ENCODE measurements at places on chromosomes 1 and 21. TPM values are rescaled to one million over a fixed set of nuclear protein-coding genes. Genes with fewer than 3 reads are reported as not detected.

DNA sequence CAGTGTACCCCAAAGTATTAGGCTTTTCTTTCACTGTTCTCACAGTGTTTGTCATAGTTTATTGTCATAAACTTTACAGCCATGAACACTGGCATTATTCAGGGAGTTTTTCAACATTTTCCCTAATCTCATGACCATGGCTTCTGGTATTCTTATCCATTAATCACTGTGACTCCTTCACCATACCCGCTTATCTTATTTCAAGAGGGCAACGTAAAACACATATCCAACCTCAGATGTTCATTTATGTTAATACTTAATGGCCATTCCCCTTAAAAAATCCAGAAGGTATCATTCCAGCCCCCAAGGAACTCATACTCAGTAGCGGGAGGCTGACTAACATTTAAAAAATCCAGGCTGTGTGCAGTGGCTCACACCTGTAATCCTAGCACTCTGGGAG lies 78.5 kb upstream of the RGS4 start:
- no peaks in the 10 kb centered on the region for H3K4me1 ChIP-seq
- no peaks in the 10 kb centered on the region for H3K36me3 ChIP-seq
- H3K4me3 ChIP-seq = no peak overlapping the region
- no peak overlapping the region for H3K27ac ChIP-seq
- H3K27me3 ChIP-seq = peaks cover 23% of the 10 kb centered on the region

DNA sequence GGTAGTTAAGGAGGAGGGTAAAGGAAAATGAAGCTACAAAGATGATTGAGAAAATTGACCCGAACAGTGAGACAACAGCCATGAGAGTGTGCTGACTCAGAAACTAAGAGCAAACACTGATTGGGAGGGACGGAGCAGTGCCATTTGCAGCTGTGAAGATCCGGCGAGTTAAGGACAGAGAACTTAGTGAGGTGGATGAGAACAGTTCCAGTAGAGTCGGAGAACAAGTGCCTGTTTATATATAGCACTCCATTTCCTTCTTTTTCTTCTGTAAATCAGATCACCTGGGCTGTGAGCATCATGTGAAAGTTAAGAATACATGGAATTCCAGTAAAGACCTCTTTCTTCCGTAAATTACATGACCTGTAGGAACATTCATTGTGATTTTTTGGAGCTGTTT lies 145.7 kb downstream of the KCNK2 start:
- H3K27me3 ChIP-seq = no peaks in the 10 kb centered on the region
- no peaks in the 10 kb centered on the region for H3K36me3 ChIP-seq
- no peak overlapping the region for H3K27ac ChIP-seq

EYA3 gene
- 30.3 TPM for total RNA-seq

DNA sequence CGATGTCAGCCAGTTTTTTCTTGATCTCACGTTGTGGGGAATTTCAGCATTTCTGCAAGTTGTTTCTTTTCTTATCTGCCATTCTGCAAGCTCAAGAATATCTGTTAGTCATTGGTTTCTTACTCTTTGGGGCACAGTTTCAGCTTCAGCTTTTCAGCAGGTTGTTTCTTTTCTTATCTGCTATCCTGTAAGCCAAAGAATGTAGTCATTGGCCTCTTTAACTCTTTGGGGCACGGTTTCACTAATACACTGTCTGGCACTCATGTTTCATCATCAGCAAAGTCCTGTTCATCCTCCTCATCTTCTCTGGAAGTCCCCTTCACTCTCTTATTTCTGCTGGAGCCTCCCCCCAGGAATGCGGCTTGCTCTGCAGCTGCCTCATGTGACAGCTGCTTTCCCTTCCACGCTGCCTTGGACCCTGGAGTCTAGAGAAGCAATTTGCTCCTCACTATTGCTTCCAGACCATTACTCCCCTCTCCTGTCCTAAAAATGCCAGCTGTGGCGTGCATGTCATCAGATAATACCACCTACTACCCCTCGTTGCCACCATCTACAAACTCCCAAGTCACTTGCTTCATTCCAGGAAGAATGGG lies 67.0 kb upstream of the CACNA1E start:
- H3K36me3 ChIP-seq = no peaks in the 10 kb centered on the region
- H3K4me1 ChIP-seq = no peaks in the 10 kb centered on the region
- H3K27ac ChIP-seq = no peak overlapping the region
- H3K4me3 ChIP-seq = no peak overlapping the region
- H3K27me3 ChIP-seq = no peaks in the 10 kb centered on the region

DNA sequence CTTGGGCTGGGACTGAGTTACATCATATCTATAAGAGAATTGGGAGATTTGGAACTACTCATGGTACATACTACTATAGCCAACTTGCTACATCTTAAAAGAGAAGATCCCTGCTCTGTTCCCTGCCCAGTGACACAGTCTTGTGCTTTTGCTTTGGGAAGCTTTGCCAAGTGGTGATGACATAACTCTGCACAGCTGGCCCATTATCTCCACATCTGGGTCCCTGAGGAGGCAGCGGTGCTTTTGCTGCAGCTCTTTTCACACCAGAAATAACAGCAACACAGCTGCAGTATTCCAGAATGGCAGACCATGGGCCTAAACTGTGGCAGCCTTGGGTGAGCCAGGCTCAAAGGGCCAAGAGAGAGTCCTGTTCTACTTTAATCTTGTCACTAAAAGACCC lies 296.0 kb downstream of the HHAT start:
- DNase-seq = no peak
- no peak overlapping the region for H3K27ac ChIP-seq
- H3K27me3 ChIP-seq = no peaks in the 10 kb centered on the region
- H3K4me1 ChIP-seq = no peaks in the 10 kb centered on the region

DNA sequence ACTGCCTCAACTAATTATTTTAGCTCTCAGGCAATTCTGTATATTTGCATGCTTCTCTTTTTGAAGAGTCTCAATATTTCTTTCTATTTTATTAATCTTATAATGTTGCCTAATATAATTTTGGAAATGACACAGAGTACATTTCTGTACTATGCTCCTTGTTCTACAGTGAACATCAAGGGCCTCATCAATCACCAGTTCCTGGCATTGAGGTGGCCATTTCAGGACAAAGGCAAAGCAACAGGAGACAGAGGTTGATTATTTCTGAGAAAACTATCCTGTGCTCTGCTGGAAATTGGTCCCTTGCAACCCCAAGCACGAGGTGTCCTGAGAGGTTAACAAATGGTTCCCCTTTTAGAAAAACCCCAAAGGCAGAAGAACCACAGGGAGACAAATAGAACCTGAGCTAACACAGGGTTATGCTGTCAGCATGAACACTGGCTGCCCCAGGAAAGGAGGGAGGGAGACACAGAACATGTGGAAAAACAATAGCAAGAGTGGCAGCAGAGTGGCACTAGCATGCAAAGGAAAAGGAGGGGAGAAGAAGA lies 63.9 kb upstream of the VAV3 start:
- no peak overlapping the region for H3K4me3 ChIP-seq
- DNase-seq = no peak
- H3K36me3 ChIP-seq = no peaks in the 10 kb centered on the region
- H3K4me1 ChIP-seq = peaks cover 3% of the 10 kb centered on the region

DNA sequence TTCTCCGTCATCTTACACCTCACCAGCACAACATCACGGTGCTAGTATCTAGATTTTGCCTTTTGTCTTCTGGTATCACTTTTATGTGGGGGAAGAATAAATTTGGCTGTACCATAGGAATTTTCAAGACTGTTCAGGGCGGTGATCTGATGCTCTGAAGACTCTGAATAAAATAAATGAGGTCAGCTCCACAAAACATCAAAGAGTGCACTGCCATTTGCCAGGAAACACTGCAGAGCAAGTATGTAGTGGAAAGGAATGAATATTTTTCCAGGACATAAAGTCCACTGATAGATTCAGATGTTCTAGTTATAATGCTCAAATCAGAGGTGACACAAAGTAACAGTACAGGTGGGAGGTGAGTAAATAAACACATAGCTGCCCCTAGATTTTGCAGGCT lies 56.3 kb downstream of the ZP4 start:
- no peaks in the 10 kb centered on the region for H3K36me3 ChIP-seq
- H3K4me3 ChIP-seq = no peak overlapping the region
- peaks cover 5% of the 10 kb centered on the region for H3K27me3 ChIP-seq
- no peak for DNase-seq

BMP8B gene
- total RNA-seq = 0.20 TPM

DNA sequence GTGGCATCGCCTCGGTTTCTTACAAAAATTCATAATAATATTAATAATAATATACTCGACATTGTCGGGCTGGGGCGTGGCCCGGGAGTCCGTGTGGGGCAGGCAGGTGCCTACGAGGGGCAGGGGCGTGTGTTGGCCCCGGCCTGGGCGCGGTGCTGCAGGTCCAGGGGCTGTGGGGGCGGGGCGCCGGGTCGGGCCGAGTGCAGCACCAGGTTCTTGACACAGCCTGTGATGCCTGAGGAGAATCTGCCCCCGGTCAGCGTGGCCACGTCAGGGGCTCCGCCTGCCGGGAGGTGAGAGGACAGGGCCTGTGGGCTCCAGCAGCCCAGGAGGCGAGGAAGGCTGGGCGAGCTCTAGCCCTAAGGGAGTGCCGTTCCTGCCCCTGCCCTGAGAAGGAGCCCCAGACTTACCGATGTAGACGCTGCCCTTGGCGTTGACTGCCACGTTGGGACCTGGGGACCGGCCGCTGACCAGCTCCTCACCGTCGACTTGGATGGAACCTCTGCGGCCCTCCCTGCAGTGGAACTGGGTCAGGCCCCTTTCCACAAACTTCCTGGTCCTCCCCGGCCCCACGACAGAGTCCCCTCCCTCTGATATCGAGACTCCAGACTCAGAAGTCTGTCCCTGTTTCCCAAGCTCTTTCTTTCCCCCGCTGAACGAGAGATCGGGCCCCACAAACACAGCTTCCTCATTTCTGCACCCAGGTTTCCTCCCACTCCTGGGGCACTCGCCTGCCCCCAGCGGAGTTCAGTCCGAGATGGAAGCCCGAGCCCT lies 11.3 kb downstream of the LDLRAD2 start:
- H3K27ac ChIP-seq = no peak overlapping the region
- H3K27me3 ChIP-seq = no peaks in the 10 kb centered on the region
- no peak overlapping the region for H3K4me3 ChIP-seq
- H3K36me3 ChIP-seq = no peaks in the 10 kb centered on the region

MPL gene
- total RNA-seq = not detected

INTS3 gene
- total RNA-seq = 48.0 TPM
